ENCODE measurements at places on chromosomes 7 and 10.

DNA sequence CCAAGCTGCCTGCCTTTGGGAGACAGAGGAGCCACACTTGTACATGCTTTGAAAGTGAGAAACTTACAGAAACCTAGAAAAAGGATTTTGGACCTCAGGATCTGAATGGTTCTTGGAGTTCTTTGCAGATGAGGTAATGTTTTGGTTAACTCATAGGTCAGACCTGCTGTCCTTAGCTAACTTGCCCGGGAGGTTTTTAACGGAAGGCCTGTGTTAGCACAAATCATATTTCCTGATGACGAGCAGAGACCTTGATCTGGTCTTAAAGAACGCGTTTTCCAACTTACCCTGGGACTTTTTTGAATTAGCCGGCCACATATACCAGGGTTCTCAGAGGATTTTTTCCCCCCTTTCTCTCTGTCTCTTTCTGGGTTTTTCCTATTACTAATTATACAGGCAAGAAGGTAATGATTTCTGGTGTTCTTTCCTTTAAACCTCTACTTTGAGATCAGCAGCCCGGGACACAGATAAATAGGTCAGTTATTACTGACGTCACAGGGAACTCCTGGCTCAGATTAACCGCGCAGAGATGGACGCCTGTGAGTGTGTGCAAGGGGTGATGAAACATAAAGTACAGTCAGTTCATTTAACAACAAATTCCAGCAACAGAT lies 101.7 kb upstream of the KLF6 start:
- DNase-seq: no peak

DNA sequence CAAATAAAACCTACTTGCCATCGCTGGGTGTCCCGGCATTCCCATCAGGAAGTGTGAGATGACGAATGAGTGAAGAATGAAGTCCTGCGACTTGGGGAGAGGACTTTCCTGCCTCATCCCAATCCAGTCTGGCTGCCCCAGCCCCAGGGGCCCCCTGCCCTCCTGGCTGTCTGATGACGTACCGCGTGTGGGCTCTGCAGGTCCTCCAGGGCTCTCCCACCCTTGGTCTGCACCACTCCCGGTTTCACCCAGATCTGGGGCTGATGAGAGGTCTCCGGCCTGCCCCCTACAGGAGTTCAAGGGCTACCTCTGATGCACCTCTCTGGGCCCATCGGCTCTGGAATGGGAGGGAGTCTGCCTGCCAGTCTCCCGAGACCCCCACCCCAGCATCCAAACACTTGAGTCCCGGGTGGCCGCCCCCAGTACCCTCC lies 9.8 kb downstream of the ATP6V1F start:
- DNase-seq: peak; percentile 45

- DNase-seq: no peak
Observed at GRCh38 chr7:113199841-113200240, 81.5 kb upstream of the SMIM30 start.

GRCh38 chr7:6437251-6437650 lies 10.5 kb downstream of the DAGLB start:
- no peak for DNase-seq

DNA sequence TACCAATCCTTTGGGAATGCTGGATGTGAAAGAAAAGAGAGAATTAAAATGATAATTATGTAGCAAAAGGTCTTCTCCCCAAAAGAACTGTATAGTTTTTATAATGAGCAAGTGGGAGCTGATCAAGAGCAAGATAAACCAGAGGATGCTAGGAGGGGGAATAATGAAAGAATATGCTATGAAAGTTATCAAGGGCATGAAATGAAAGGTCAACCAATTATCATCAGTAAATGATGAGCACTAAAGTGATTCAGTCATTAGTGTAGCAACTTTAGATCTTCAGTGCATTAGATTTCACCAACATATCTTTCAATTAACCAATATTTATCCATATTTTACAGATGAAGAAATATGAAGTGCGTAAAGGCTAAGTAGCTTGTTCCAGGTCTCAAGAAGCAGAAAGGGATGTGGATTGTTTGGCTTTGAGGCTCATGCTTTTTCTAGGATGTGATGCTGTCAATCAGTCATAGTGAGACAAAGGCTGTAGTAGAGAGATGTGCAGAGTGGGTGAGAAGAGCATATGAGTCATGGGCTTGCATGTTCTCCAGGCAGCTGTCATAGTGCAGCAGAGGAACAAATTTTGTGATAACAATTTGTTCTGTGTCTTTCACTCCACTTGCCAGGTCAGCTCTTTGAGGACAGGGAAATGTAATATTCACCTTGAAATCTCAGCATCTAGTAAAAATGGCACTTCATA lies 5.7 kb upstream of the OR2F2 start:
- DNase-seq: no peak

DNA sequence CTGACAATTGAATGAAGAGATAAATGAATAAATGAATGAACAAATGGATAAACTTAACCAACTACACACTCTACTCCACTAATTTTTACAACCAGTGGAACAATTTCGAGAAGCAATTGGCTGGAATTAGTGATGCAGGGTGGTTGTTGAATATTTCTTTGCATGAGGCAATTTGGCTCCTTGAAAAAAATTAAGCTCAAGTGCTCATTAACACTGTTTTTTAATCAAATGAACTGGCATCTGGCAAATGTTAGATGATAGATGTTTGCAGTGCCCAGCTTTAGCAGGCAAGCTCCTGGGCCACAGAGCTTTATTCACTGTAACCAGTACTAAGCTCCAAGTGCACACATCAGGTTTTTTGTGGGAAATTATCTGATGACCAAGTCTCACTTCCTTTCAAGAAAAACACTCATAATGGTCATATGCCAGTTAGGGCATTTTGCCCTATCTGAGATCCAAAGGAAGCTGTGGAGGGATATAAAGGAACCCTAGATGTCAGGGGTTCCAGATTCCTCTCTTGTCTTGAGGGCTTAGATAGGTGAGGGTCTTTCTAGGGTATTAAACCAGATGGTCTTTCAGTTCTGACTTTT lies 16.4 kb upstream of the ADD3 start:
- no peak for DNase-seq

DNA sequence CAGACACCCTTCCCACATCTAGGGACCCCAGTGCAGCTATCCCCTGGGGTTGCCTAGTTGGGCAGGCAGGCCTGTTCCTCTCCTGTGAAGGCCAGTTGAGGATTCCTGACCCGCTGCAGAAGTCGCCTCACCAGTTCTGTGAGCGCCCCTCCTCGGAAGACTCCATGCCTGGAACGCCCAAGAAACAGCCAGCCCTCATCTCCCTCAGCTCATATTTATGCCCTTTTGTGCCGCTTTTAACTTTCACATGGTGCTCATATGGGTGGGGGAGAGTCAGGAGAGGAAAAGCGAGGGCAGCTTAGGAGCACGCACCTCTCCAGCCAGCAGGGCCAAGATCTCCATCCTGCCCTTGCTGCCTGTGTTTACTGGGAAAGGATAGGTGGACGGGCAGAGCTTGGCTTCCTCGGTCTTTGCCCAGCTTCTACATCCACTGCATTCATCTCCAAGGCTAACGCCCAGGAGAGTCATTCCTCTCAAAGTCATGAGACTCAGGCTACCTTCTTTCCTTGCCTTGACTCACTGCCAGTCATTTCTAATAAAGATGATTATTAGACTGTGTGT lies 286.6 kb downstream of the USP6NL start:
- DNase-seq: no peak

Measured in upper lobe of left lung (tissue), 6 donors.